KBM-7 (cell line): ENCODE measurements at places on chromosomes 13 and 19.

- DNase-seq: no peak
Observed at GRCh38 chr13:113400621-113401451, 36.9 kb upstream of the GRTP1 start.

DNA sequence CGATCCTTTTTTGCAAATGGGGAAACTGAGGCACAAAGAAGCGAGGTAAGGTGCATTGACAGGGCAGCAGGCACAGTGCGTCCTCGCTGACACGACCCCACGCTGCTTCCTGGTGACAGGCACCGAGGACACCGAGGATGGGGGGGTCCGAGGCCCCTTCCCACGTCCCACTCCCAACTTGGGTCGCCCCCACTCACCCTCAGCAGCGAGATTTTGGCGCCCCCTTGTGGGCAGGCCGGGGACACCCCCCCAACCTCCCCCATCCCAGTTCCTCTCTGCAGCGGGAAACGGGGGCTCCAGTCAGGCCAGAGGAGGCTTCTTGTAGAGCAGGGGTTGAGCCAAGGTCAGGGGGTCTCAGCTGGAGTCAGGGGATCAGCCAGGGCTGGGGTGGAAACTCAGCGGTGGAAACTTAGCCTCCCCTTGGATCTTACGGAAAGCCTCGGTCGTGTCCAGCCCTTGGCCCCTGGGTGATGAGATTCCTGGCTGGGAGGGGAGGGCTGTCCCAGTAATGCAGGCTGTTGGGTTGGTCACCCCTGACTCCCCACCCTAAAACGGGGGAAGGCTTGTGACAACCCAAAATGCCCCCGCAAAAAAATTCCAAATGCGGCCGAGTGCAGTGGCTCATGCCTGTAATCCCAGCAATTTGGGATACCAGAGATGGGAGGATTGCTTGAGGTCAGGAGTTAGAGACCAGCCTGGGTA is 8.2 kb downstream of the SMIM24 start:
- DNase-seq: peak; percentile 52

- DNase-seq: no peak
Observed at GRCh38 chr13:53050151-53050550, 21.5 kb downstream of the OLFM4 start.

DNA sequence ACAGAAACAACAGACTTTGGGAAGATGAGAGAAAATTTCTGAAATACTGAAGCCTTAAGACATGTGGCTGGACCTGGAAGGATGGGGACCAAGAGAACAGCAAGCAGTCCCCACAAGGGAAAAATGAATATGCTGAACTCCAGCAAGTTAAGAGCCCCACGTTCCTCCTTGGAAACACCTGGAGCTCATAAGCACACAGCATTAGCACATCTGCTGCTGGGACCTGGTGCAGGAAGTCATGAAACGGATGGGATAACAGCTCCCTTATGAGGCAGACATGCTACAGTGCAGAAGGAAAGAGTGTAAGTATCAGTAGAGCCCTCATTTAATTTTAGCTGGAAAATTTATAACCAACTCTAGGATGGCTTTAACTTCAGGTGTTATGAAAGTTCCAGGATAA is 67.3 kb downstream of the SLC15A1 start:
- no peak for DNase-seq

GRCh38 chr13:86559901-86560300 is 760.7 kb upstream of the SLITRK6 start:
- no peak for DNase-seq

DNA sequence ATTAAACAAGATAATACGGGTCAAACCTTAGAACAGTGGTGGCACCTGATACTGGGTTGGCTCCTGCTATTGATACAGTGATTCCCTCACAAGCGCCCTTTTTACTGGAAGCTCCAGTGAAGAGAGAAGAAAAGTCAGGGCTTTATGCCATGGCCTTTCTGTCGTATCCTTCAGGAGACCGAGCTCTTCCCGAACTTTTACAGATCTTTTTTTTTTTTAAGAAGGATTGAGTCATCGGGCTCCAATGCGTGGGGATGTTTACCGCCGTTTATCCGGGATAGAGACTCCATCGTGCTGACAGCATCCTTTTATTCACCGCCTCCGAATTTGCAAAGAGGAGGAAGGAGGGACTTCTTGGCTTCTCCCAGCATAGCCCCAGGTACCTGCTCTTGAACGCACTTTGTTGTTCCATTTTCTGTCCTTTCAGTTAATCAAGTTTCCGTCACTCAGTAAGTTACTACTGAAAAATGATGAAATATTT is 574 bp downstream of the ZNF227 start:
- DNase-seq: no peak

DNA sequence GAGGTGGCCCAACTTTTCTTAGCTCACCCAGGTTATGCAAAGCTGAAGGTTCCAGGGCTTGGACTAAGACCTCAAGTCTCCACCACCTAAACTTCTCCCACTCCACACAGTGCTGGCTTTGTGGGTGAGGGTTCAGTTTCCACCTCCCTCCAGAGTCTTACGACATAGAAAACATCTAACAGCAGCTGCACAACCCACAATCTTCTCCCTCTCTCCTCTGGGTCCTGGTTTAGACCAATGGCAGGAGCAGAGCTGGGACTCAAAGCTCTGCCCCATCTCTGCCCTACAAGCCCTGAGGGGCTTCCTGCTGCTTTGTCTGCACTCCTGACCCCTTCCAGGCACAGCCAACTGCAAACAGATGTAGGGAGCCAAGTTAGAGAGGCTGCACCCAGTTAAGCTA is 16.0 kb downstream of the IRGC start:
- DNase-seq: no peak

- no peak for DNase-seq
Observed at GRCh38 chr19:54352041-54352440, 12.7 kb downstream of the LAIR1 start.

DNA sequence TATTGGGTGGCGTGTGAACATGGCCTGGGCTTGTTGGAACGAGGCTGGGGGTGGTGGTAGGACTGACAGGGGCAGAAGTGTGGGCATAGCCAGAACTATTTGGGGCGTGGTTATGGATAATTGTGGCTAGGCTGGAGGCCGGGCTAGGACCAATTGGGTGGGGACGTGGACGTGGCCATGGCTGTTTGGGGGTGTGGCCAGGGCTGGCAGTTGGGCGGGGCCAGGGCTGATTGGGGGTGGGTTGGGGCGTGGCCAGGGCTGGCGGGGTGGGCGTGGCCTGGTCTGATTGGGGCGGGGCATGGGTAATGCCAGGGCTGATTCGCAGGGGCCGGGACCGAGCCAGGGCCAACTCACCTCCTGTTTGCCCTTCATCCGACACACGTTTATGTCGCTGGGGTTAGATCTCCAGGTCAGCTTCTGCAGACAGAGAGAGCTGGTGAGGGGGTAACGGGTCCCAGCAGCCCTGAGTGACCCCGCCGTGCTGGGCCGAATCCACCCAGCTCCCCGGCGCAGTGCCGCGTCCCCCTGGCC is 2.8 kb downstream of the SEMA6B start:
- DNase-seq: no peak

- DNase-seq: no peak
Observed at GRCh38 chr13:66532845-66533244, 697.3 kb downstream of the PCDH9 start.

DNA sequence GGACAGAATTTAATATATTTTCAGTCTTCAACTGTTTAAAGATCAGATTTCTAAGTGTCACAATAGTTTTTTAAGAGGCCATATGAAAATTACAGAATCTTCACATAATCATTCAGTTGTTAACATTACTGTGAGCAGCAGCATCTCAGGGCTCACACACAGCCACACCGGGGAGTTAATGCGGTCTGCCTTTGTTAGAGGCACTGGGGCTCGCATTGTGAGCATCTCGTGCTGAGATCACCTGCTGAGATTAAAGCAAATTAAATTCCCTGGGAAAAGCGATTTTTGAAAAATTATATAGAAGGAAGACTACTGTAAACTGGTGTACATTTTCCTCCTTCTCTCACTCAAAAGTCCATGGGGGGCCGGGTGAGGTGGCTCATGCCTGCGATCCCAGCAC is 16.6 kb downstream of the GPR12 start:
- no peak for DNase-seq

GRCh38 chr13:88376760-88377388 is 705.7 kb downstream of the SLITRK5 start:
- no peak for DNase-seq

- no peak for DNase-seq
Observed at GRCh38 chr19:44875666-44876451, 15.2 kb upstream of the TOMM40 start.

- DNase-seq: no peak
Observed at GRCh38 chr19:56301886-56302620, 12.6 kb downstream of the ZSCAN5A start.
